Gastrocnemius medialis (tissue), 4 donors: ENCODE measurements at places on chromosomes 16 and 17. TPM values are rescaled to one million over a fixed set of nuclear protein-coding genes. Genes with fewer than 3 reads are reported as not detected.

DNA sequence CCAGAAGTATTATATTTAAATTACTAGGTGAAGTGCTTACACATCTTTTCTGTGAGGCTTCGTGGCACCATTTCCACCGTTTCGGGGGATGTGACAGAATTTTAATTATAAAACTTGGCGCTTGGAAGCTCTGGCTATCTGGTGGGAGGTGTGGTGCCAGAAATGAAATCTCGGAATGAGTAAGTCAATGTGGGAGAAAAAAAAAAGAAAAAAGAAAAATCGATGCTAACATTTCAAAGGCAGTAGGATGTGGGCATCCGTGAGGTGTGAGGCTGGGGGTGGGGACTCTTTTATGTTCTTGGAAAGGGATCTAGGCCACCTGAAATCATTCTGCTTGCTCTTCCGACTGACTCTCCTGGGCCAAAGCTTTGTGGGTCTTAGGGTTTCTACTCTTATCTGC lies 21.9 kb downstream of the CPPED1 start:
- H3K27me3 ChIP-seq = no peaks in the 10 kb centered on the region
- no peak overlapping the region for H3K4me3 ChIP-seq
- no peaks in the 10 kb centered on the region for H3K4me1 ChIP-seq
- no peak for DNase-seq

GRCh38 chr17:4942760-4943508 lies 2.9 kb downstream of the RNF167 start:
- no peaks in the 10 kb centered on the region for H3K36me3 ChIP-seq
- H3K27me3 ChIP-seq = no peaks in the 10 kb centered on the region

- peaks cover 74% of the 10 kb centered on the region for H3K36me3 ChIP-seq
- no peak overlapping the region for H3K4me3 ChIP-seq
- H3K27me3 ChIP-seq = no peaks in the 10 kb centered on the region
Observed at GRCh38 chr16:16133943-16134604, 89.2 kb downstream of the ABCC6 start.

- H3K36me3 ChIP-seq = no peaks in the 10 kb centered on the region
- no peak for DNase-seq
- H3K4me3 ChIP-seq = peak overlapping the region; percentile 59
- H3K27ac ChIP-seq = no peak overlapping the region
Observed at GRCh38 chr17:6070913-6071511, 833 bp downstream of the WSCD1 start.

DNA sequence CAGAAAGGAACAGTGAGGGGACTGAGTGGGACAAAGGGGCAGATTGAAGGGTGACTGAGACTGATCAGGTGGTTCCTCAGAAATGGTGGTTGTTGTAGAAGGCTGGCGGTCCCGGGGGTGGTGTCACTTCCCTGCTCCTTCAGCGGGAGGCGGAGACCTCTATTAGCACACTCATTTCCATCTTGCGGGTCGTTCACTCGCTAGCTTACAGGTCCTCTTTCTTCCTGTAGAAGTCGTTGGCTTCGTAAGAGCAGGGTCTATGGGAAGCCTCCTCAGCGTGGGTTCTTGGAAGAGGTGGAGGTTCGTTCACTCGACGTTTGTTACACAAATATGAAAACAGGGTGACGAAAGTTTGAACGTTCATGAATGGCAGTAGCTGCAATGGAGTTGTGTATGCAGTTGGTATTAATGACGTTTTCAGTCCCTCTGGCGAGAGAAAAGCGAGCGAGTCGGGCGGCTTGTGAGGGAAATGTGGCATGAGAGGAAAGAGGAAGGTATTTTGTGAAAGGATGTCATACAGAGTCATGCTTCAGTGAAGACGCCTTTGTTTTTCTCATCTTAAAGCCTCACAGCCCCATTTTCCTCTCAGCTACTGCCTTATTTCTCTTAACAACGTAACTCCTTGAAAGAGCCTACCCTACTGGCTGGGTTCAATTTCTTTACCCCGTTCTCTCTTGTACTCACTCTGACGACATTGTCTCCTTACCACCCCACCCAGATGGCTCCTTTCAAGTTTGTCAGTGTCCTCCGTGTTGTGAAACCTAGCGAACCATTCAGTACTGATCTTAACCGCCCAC lies 667 bp downstream of the EFCAB13 start:
- DNase-seq = peak; percentile 18
- H3K4me3 ChIP-seq = peak overlapping the region; percentile 55
- H3K27ac ChIP-seq = peak overlapping the region; percentile 82
- no peaks in the 10 kb centered on the region for H3K36me3 ChIP-seq

ALDH3A1 gene
- total RNA-seq = not detected
